ENCODE measurements at places on chromosomes 1 and 21.

GRCh38 chr1:93605812-93606512 is 75.7 kb downstream of the BCAR3 start:
- peak; percentile 17 for DNase-seq

DNA sequence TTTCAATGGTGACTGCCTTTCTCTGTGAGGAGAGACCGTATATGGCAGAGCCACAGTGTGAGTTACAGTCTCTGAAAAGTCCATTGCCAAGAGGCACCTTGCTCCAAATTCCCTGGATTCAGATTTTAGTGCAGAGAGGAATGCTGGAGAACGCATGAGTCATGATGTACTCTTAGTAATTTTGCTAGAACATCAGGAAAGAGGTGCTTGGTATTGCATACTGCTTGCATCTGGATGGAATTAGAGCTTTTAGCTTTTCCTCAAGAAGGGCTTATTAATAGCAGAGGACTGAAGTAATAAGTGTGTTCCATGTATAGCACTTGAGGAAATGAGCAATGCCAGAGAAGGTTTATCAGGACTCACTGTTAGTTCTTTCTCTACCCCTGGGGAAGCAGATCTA is 40.5 kb upstream of the AKT3 start:
- no peak for DNase-seq

GRCh38 chr1:205588636-205589035 is 43.2 kb downstream of the ELK4 start:
- peak; percentile 60 for DNase-seq

- no peak for DNase-seq
Measured at GRCh38 chr1:207240325-207241101, 81.0 kb upstream of the CD55 start.

All from activated CD4-positive, alpha-beta memory T cell treated with anti-CD3 and anti-CD28 coated beads for 36 hours (primary cell).